Thoracic aorta (tissue), 2 donors: ENCODE measurements at places on chromosomes 7 and 10. TPM values are rescaled to one million over a fixed set of nuclear protein-coding genes. Genes with fewer than 3 reads are reported as not detected.

DNA sequence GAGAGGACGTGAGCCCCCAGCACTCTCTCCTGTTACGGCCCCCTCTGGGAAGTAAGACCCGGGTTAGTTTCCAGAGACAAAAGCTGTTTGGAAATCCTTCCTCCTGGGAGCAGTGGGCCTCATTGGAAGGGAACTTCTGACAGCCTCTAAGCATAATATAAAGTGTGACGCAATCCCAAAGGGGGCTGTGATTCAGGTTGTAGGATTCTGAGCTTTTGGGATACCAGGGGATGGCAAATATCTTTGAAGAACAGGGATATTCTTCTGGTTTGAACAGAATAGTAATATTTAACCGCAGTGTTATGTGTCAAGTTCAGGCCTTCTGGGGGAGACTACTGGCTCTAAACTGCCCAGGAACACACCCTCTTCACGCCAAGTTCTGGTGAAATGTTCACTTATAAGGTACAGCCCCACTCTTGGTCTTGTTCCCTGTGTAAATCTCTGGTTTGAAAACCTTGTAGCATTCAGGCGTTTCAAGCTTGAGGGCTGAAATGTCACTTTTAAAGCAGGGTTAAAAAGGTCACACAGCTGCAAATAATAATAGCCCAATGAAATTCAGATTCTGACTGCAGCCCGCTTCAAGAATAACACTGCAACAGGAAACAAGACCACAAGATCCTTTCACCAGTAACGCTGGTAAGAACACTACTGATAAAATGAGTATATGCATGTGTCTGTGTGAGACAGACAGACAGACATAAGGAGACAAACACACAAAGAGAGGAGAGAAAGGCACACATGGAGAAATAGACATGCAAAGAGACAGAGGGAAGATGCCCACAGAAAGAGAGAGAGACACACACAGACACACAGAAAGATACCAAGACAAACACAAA is 69.0 kb downstream of the CREB5 start:
- no peaks in the 10 kb centered on the region for H3K27me3 ChIP-seq
- no peaks in the 10 kb centered on the region for H3K36me3 ChIP-seq
- no peak for DNase-seq
- H3K27ac ChIP-seq = no peak overlapping the region

DNA sequence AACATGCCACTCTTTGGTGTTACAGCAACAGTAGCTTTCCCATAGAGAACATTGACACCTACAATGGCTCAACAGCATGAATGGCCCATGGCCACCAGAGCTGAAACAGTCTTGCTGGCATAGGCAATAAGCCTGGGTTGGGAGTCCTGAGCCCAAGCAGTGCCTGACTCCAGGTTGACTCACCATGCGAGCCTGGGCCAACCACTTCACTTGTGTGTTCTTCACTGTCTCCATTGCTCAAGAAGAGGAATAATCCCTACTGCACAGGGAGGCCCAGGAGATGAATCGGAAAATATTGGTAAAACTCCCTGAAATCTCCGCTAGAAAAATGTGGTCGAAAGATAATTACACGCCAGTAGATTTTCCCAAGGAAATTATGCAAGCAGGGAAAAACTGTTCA is 89.2 kb upstream of the INHBA start:
- no peak overlapping the region for H3K27ac ChIP-seq
- no peaks in the 10 kb centered on the region for H3K36me3 ChIP-seq
- DNase-seq = no peak

Gene TAS2R5
- 4.4 TPM for total RNA-seq

Gene TLX1
- total RNA-seq = not detected

Gene SLC26A5
- not detected for total RNA-seq

DNA sequence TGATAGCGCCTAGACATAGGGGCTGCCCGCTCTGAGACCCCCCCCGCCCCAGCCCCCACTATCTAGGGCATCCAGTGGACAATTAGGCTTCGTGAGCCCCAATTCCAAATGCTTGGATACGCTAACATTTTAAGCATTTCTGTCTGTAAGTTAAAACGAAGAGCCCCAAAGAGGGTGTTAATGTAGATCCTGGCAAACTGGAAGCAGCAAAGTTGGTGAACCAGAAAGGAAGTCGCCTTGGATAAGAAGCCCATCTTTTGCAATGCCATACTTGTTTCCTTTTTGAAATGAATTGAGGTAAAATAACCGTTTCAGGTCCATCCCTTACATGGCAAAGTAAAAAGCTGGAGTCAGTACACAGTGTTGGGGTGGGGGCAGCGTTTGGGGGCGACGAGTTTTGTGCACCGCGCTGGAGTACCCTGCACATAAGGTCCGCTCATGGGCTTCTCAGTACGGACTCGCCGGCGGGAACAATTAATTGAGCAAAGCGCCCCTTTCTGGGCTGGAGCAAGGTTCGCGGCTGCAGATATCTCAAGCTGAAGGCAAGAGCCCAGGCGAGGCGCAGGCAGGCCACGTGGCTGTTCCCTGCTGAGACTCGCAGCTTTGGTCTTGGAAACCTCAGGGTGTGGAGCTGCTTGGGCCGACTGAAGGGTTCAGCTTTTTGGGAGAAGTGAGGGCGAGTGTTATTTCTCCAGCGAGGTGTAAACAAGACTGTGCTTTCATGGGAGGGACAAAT is 1.4 kb upstream of the TWIST1 start:
- H3K4me3 ChIP-seq = peak overlapping the region; percentile 92
- no peak for DNase-seq
- H3K27ac ChIP-seq = no peak overlapping the region
- H3K27me3 ChIP-seq = no peaks in the 10 kb centered on the region

Gene MACC1
- total RNA-seq = 0.14 TPM

DNA sequence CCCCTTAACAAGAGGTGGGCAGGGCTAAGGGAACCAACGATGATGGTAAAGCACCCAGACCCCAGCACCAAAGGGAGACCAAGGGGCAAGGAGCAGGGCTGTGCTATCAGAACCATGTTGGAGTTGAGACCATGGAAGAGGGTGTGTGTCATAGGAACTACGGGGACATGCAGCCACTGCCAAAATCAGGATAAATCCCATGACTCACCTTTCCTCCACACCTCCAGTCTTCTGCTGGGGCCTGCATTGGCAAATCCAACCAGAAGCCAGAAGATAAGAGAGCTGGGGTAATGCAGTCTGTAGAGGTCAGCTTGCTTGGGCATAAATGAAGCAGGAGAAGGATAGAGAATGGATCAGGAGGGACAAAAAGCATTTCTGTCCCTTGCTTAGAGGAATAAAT is 42.7 kb upstream of the SMARCD3 start:
- no peaks in the 10 kb centered on the region for H3K27me3 ChIP-seq
- no peak for DNase-seq
- H3K36me3 ChIP-seq = no peaks in the 10 kb centered on the region
- H3K4me1 ChIP-seq = peaks cover 3% of the 10 kb centered on the region
- no peak overlapping the region for H3K27ac ChIP-seq

Gene DGKB
- total RNA-seq = 0.56 TPM

Gene NRCAM
- total RNA-seq = 3.3 TPM

Gene ATOH7
- not detected for total RNA-seq

Gene SPAM1
- total RNA-seq = not detected

DNA sequence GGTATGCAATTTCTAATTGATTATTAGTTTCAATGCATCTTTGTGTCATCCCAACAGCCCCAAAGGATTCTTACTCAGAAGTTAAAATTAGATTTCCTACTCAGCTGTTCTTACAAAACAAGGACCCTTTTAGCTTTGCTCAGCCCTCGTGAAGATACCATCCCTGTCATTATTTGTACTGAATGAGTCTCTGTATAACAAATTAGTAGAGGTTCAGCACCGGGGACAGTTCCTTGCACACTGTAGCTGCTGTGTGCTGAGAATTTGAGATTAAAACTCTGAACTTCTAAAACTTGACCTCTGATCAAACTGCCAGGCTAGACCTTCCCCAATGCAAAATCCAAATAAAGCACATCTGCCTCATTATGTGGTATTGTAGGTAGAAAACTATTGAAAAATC is 299.1 kb downstream of the LHFPL3 start:
- H3K36me3 ChIP-seq = no peaks in the 10 kb centered on the region
- DNase-seq = no peak
- H3K27ac ChIP-seq = no peak overlapping the region

Gene ZNF37A
- total RNA-seq = 18.4 TPM

Gene HIP1
- total RNA-seq = 48.2 TPM

- DNase-seq = no peak
- no peaks in the 10 kb centered on the region for H3K27me3 ChIP-seq
- H3K4me3 ChIP-seq = no peak overlapping the region
- no peaks in the 10 kb centered on the region for H3K36me3 ChIP-seq
- no peak overlapping the region for H3K27ac ChIP-seq
Measured at GRCh38 chr7:34187798-34188307, 282.5 kb downstream of the BMPER start.
